ENCODE measurements at places on chromosomes 6 and 20. TPM values are rescaled to one million over a fixed set of nuclear protein-coding genes. Genes with fewer than 3 reads are reported as not detected.

The TAF4 gene
- total RNA-seq, result 8.9 TPM

The CCDC167 gene
- 35.9 TPM for total RNA-seq

The MCCD1 gene
- total RNA-seq, result not detected

The PGBD1 gene
- total RNA-seq, result 15.5 TPM

The PKHD1 gene
- total RNA-seq, result under 0.01 TPM

The NKX2-4 gene
- not detected for total RNA-seq

The UST gene
- 30.0 TPM for total RNA-seq

The TSHZ2 gene
- total RNA-seq, result 2.0 TPM

The IL17F gene
- 0.25 TPM for total RNA-seq

The MOG gene
- 0.25 TPM for total RNA-seq

The NRSN1 gene
- total RNA-seq, result 28.8 TPM

Measured in temporal lobe (tissue), 4 donors.